ENCODE measurements at places on chromosomes 3 and 15.

DNA sequence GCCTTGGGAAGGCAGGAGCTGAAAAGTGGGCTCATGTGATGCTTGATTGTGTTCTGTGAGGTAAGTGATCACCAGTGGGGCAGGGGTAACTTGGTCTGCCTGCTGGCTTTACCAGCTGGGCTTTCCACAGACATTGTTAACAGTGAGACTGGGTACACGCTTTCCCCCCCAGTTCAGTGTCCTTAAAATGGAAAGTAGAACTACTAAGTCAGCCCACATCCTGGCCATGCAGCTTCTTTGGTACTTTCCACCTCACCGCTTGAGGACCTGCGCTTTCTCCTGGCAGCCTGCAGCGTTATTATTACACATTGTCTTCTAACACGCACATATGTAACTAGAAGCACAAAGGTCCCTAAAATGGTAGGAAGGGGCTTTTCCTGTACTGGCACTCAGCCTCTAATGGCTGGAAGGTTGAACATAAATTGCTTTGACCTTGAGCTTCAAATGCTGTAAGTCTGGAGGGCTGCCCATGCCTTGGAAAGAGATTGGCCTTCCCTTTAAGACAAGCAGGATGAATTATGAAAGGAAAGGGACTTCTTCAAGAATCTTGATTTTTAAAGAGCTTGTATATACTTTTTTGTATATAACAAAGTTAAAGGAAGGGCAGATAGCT, 216.1 kb upstream of the ROPN1 start:
- DNase-seq, result no peak

GRCh38 chr15:65177901-65178300, 7.2 kb downstream of the CLPX start:
- no peak for DNase-seq

GRCh38 chr3:188863999-188864406, 307.8 kb upstream of the TPRG1 start:
- no peak for DNase-seq

DNA sequence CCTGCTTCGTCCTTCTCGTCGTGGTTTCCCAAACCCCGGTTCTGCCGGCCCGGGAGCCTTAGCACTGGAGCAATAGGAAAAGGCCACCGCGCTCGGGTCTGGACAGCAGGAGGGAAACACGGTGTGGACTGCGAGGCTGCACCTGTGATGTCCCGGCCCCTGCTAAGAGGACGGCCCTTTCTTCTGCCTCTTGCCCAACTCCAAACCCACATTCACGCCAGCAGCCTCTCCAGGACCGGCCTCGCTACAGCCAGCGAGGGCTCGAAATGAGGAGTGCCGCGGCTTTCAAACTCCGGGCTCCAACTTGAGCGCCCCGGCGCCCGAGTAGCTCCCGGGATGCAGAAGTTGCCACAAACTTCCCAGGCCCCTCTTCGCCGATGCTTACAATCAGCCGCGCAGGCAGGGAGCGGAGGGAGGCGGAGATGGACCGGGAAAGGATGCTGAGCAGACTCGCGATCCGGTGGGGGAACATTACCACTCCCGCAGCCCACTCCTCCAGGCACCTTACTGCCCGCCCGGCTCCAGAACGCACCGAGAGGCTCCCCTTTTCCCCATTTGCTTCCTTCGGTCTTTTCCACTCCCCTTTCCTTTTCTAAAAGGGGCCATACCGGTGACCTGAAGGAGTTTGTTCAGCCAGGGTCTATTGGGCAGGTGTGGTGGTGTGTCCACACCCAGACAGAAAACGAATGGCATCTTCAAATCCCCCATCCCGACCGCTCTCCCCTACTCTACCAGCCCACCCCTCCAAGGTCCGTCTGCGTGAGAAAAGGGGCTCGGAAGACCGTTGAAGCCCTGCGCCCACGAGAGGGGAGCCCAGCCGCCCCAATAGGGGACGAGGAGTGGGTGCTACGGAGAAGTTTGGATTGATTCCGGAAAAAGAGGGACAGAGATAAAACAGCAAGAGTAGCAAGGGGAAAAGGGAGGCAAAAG, 18.8 kb upstream of the SATB1 start:
- no peak for DNase-seq

GRCh38 chr3:153079386-153079785, 82.6 kb upstream of the RAP2B start:
- DNase-seq, result no peak

DNA sequence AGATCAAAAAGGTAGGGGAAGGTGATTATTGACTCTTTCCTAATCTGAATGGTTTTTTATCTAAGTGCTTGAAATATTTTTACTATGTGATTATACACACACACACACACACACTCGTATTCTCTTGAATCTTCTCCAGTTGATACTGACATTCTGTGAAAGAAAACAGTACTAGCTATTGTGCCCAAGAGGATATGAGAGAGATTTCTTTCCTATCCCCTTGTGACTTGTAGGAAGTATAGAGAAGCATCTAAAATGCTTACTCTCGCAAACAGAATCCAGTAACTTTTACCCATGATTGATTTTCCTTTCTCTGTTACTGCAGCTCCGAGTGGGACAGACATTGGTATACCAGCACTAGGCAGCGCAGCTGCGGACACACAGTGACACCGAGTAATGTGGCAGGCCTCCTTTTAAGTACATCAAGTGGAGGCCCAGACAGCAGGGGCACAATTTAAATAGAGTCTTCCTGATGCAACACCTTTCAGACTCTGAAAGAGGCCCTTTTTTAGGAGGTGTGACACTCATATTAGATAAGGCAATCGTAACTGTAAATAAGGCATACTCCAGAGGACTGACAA, 421.0 kb upstream of the CNTN4 start:
- no peak for DNase-seq

DNA sequence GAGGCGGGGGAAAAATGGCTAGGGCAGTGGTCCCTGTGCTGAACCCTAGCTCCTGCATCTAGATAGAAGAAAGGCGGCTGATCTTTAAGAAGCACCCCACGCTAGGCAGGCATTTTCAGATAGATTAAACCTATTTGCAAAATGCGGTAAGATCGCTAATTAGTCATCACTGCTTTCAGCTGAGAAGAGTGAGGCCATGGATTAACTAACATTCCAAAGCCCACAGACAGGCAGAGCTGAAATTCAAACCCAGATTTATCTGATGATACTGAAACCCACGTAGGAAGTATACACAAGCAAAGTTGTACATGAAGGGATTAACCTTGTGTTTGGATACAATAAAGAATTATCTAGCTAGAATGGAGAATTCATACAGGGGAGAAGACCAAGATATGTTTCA, 4.8 kb downstream of the ADPGK start:
- no peak for DNase-seq

- no peak for DNase-seq
These were observed 215.6 kb upstream of the UMPS start for GRCh38 chr3:124514683-124515082.

DNA sequence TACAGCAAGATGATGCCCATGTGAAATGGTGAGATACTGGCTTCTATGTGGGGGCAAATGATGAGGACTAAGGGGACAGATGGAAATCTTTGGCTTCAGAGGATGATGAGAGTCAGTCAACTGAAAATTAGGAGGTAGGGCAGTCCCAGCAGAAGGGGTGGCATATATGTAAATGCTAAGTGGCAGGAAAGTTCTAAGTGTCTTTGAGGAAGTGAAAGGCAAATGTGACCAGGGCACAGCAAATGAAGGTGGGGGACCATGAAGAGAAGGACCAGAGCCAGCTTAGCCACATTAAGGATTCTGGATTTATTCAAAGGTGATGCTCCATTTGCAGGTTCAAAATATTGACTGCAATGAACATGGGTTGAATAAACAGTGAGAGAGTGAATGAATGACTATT, 29.2 kb upstream of the LIMD1 start:
- no peak for DNase-seq

- no peak for DNase-seq
These were observed 230.2 kb upstream of the CD96 start for GRCh38 chr3:111311709-111312235.

DNA sequence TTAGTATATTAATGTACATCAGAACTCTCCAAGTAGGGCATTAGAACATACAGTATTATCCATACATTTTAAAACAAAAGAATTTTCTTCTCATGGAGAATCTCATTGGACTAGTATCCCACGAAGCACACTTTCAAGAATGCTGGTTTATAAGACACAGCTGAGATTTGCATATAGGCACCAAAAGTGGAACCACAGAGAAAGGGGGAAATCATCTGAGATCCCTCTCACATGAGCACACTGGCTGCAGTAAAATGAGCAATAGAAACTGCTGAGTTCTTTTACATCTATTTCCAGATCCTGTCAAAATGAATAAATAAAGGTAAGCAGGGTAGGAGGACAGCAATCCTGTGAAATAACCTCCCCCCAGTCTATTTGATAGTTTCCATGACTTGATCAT, 665.3 kb downstream of the FHIT start:
- DNase-seq, result no peak

- no peak for DNase-seq
These were observed 39.3 kb downstream of the FBLN2 start for GRCh38 chr3:13588221-13588701.

DNA sequence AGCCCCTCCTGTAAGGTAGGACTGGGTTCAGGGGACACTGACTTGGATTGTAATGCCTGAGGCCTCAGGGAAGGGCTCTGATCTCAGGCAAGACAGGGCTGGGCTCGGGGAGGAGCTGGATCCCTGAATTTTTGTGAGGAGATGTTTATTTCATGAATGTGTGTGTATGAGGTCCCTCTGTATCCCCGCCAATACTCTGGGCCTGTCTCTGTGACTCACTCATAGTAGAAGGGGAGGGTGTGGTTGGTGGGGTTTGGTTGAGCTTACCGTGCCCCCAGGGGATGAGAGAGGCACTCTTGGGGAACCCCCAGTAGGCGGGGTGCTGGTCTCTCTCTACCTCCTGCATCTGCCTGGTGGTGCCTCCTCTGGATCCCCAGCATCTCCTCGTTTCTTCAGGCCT, 28.1 kb downstream of the RPSA start:
- peak; percentile 45 for DNase-seq

GRCh38 chr3:196341137-196341536, 2.9 kb upstream of the TM4SF19 start:
- DNase-seq, result peak; percentile 59

DNA sequence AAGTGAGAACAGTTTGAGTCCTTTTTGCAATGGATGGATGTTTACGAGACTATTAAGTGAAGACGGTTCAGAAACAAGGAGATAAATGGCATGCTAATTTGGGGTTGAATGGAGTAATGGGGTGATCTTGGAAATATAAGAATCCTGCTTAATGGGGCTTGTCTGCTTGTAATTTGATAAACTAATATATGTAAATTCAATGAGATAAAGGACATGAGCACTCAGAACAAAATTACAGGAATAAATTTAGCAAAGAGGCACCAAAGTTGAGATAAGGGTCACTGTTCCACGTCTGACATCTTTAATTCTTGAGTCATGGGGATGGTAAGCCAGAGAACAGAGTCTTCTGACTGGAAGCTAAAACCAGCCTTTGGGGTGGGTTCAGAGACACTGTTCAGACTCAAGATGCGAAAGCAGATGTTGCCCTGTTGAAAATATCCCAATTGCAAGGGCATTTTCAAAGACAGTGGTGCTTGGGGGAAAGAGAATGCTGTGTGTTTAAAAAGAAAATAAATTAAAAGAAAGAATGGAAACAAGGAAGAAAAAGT, 67.8 kb upstream of the CHRNB4 start:
- DNase-seq, result no peak

GRCh38 chr3:188198001-188198400, 44.0 kb downstream of the LPP start:
- no peak for DNase-seq

DNA sequence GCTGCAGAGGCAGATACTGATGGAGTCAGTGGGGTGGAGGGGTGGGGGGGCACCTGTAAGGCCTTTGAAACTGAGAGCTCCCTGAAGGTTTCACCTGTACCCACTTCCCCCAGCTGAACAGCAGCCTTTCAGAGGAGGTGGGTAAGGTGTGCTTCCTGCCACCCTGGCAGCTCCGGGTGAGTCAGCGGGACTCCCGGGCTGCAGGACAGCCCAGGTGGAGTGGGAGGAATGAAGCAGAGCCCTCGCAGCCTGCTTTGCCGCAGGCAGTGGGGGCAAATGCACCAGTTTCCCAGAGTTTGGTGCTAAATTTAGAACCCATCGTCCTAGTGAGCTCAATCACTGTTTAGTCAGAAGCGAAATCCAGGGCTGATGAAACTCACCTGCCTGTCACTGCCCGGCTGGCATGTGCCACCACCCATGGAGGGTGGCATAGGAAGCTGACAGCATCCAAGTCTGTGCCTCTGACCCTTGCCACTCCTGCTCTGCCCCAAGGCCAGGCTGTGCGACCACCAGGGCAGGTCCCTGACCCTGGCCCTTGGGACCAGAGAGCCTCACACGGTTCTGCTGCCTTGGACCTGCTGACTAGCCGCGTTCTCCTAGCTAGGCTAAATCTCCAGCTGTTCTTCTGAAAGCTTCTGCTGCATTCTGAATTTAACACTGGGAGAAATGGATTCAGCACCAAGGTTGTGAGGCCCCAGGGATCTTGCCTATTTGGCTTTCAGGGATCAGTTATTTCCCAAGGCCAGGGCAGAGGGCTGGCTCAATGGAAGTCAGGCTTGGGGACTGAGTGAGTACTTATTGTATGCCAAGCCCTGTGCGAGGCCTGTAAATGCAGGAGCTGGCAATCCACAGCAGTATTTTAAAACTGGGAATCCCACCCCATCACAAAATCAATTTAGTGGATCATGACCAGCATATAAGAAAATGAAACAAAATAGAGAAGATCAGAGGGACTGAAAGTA, 67.3 kb upstream of the RASGRF1 start:
- DNase-seq, result no peak

DNA sequence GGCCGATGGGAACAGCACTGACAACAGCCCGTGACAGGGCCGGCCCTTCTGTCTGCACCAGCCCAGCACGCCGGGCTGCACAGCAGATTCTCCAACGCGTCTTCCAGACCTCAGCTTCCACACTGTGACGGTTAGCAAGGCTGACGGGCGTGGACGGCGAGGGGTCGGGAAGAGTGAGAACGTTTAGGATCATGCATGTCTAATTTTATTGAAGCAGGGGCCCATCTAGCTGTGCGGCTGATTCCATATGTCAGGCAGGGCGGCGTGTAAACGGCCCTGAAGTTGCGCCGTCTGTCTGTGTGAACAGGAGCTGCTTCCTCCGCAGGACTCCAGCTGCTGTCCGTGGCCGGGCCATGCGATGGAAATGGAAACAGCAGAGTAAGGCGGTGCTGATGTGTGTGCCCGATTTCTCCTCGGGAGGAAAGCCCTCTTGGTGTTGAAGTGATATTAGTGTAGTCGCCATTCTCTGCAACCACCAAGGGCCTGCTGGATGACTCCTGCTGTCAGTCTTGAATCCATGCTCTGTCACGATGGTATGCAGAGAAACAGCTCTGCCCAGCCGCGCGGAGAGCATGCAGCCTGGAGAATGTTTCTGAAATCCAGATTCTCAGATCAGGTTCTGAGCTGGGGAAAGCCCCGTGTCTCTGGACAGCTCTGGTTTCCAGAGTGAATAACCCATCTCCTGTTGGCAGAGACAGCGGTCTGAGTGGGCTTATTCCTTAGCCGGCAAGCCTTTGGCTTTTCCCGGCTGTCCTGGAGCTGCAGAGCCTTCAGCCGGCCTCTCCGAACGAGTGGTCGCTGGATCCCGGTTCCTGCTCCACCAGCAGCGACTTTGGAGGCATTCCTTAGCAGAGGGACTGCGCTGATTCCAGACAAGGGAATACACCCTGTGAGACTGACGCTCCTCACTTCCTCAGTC, 158.1 kb upstream of the UBE3A start:
- no peak for DNase-seq

All from foreskin fibroblast (primary cell).